Myocyte (in vitro differentiated cells): ENCODE measurements at places on chromosomes 11 and 22. TPM values are rescaled to one million over a fixed set of nuclear protein-coding genes. Genes with fewer than 3 reads are reported as not detected.

Gene CAVIN3
- total RNA-seq: 124 and 168 TPM in 2 replicates

Gene DEFB131B
- total RNA-seq: not detected in 2 replicates

Gene SPCS2
- 14.4 and 74.2 TPM in 2 replicates for total RNA-seq

Gene CCDC81
- total RNA-seq: 0.08 TPM in 1 of 2 replicates, not detected in the other

Gene MPPED2
- total RNA-seq: 0.16 and 0.51 TPM in 2 replicates

Gene OR51F1
- total RNA-seq: not detected in 2 replicates

Gene C11orf52
- 0.70 and 1.7 TPM in 2 replicates for total RNA-seq

Gene HPX
- not detected in 2 replicates for total RNA-seq

Gene PHOX2A
- total RNA-seq: not detected in 2 replicates

Gene ATG16L2
- 17.3 and 23.0 TPM in 2 replicates for total RNA-seq
